ENCODE measurements at places on chromosomes 13 and 19.

DNA sequence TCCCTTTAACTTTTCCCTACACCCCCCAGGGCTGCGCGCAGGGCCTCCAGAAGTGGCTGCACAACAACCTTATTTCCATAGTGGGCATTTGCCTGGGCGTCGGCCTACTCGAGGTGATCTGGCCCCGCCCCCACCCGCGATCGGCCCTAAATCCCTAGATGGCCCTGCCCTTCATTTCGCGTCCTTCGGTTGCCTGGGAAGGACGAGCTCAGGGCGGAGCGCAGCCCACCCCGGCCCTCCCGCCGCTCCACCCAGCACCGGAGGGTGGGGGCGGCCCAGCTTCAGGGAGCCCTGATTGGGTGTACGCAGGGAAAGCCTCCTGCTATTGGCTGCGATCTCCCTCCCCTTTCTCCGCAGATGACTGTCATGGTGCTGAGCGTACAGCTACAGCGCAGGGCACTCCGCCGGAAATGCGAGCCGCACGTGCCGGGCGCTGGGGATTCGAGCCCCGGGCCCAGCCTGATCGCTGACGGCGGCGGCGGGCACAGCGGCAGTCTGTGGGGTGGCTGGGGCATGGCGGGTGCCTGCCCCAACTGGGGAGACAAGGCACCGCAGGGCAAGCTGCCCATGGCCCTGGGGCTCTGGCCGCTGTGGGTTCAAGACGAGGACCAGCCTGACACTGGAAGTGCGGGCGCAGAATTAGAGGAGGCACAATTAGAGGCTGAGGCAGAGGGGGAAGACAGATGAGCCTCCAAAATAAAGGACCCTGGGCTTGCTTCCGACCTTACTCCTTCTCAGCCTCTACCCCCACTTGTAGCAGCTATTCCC lies 4.3 kb downstream of the CD37 start:
- peak; percentile 96 for DNase-seq

- DNase-seq: no peak
Observed at GRCh38 chr13:107835339-107836018, 379.9 kb downstream of the LIG4 start.

DNA sequence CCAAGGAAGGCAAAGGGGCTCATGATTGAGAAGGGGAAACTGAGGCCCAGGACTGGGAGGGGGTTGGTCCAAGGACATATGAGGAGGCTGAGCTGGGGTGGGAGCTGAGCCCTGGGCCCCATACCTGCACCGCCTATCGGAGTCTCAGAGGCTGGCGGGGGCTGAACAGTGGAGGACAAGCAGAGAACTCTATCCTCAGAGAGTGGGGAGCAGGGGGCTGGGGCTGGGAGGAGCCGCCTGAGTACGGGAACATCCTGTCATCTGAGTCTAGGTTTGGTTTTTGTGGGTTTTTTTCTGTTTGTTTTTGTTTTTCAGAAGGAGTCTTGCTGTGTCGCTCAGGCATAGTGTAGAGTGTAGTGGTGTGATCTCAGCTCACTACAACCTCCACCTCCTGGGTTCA lies 6.2 kb downstream of the ARRDC2 start:
- no peak for DNase-seq

GRCh38 chr13:74221752-74222151 lies 87.5 kb upstream of the KLF12 start:
- DNase-seq: no peak

DNA sequence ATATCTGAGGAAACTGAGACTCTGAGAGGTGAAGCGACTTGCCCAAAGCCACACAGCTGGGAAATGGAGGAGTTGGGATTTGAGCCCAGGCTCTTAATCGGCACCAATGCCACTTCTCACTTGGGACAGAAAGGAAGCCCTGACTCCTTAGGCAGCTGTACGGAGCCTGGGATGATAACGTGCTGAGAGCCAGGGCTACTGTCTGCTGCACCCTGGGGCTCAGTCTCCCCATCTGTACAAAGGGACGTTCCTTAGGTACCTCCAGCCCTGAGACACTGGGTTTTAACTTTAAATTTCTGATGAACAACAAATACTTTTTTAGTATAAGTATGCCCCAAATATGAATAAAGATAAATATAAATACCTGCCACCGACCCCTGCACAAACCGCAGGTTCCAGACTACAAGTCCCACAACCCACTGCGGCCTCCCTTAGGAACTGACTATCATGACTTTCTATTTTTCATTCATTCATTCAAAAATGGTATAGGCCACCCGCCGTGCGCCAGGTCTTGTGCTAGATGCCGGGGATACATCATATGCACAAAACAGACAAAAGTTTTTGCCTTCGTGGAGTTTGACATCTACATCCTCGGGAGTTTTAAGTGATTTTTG lies 776 bp upstream of the NCLN start:
- no peak for DNase-seq

GRCh38 chr19:6956573-6956972 lies 64.7 kb downstream of the MBD3L2B start:
- no peak for DNase-seq

- no peak for DNase-seq
Observed at GRCh38 chr13:74838096-74838495, 643.9 kb downstream of the TBC1D4 start.

DNA sequence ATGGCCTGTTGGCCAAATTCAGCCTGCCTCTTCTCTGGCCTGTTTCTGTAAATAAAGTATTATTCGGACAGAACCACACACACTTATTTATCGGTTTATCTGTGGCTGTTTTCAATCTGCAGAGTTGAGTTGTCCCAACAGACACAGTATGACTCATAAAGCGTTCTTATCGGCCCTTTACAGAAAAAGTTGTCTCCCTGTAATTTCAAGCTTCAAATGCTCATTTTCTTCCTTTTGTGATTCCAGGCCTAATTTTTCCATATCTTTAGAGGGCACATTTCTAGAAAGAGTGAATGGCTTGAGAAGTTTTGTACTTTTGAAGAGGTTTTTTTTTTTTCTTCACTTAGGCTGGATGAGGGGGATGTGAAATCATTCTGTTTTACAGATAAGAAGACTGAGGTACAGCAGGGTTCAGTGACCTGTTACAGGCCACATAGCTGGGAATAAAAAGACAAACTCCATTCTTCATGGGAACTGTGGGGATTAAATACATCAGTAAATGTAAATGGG lies 440.9 kb downstream of the TSHZ3 start:
- peak; percentile 57 for DNase-seq

- DNase-seq: no peak
Observed at GRCh38 chr13:59710996-59711701, 452.6 kb downstream of the DIAPH3 start.

GRCh38 chr13:66195238-66195637 lies 1034.9 kb downstream of the PCDH9 start:
- no peak for DNase-seq

GRCh38 chr19:54189735-54190502 lies 539 bp upstream of the MBOAT7 start:
- DNase-seq: peak; percentile 100

DNA sequence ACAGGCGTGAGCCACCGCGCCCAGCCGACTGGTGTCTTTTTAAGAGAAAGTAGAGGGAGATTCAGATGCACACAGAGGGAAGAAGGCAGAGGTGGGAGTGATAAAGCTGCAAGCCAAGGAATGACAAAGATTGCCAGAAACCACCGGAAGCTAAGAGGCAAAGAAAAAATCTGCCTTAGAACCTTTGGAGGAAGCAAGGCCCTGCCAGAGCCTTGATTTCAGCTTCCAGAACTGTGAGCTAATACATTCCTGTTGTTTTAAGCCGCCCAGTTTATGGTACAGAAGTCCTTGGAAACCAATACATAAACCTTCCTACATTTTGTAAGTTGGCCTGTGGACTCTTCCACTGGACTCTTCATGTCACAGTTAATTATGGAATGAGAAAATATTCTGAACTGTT lies 71.7 kb upstream of the SOX21 start:
- DNase-seq: no peak

Measured in umbilical cord (tissue), 2 donors.